Upper lobe of right lung (tissue), 1 donor: ENCODE measurements at places on chromosomes 11 and 22. TPM values are rescaled to one million over a fixed set of nuclear protein-coding genes. Genes with fewer than 3 reads are reported as not detected.

Gene VSIG2
- total RNA-seq = 40.1 TPM

Gene TMPRSS6
- 2.1 TPM for total RNA-seq

Gene CCDC87
- 0.26 TPM for total RNA-seq

Gene WT1
- total RNA-seq = 1.5 TPM

Gene KRTAP5-1
- not detected for total RNA-seq

Gene CCDC134
- 7.3 TPM for total RNA-seq

Gene LRP4
- total RNA-seq = 14.0 TPM

Gene MS4A7
- total RNA-seq = 184 TPM

Gene ATP5MG
- 140 TPM for total RNA-seq

GRCh38 chr22:37521236-37521739 lies 2.1 kb upstream of the CARD10 start:
- no peak overlapping the region for H3K27ac ChIP-seq
- H3K4me1 ChIP-seq = peaks cover 14% of the 10 kb centered on the region
- H3K27me3 ChIP-seq = no peaks in the 10 kb centered on the region
- H3K36me3 ChIP-seq = no peaks in the 10 kb centered on the region

GRCh38 chr22:46966846-46967245 lies 204.4 kb downstream of the TBC1D22A start:
- H3K27ac ChIP-seq = no peak overlapping the region
- DNase-seq = no peak
- no peaks in the 10 kb centered on the region for H3K27me3 ChIP-seq
- no peak overlapping the region for H3K4me3 ChIP-seq
- no peaks in the 10 kb centered on the region for H3K36me3 ChIP-seq

- no peaks in the 10 kb centered on the region for H3K27me3 ChIP-seq
- H3K4me1 ChIP-seq = no peaks in the 10 kb centered on the region
- H3K4me3 ChIP-seq = no peak overlapping the region
- H3K27ac ChIP-seq = no peak overlapping the region
- no peak for DNase-seq
Measured at GRCh38 chr11:99548264-99548663, 527.5 kb downstream of the CNTN5 start.

GRCh38 chr22:17628406-17629172 lies at the start of gene ATP6V1E1:
Gene ATP6V1E1, minus strand, starts transcription at chr22:17628749. Its CDS starts 114 bp downstream, at chr22:17628635.
- H3K4me3 ChIP-seq = peak within 1 kb of the TSS; percentile 100
- peak within 1 kb of the TSS; percentile 96 for H3K27ac ChIP-seq
- DNase-seq = peak; percentile 98
- H3K36me3 ChIP-seq = peaks cover 7% of the 10 kb centered on the region
- peaks cover 19% of the 10 kb centered on the region for H3K4me1 ChIP-seq

DNA sequence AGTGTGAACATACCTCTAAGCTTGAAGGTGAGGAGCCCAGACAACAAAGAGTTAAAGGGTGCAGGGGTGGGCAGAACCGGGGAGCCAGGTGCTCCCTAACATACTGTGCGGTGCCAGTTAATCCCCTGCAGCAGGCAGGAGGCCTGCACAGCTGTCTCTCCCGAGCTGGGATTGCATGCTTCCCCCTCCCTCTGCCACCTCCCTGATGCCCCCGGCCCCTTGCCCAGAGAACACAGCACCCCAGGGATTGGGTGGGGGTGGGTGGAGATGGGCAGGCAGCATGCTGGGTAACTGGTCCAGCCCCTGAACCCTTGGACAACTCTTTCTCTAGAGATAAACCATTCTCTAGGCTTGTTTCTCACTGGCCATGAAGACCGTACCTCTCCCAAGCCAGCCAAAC lies 67.7 kb upstream of the MYOD1 start:
- no peak overlapping the region for H3K4me3 ChIP-seq
- H3K27ac ChIP-seq = no peak overlapping the region
- DNase-seq = no peak
- H3K27me3 ChIP-seq = peaks cover 18% of the 10 kb centered on the region
- no peaks in the 10 kb centered on the region for H3K4me1 ChIP-seq

DNA sequence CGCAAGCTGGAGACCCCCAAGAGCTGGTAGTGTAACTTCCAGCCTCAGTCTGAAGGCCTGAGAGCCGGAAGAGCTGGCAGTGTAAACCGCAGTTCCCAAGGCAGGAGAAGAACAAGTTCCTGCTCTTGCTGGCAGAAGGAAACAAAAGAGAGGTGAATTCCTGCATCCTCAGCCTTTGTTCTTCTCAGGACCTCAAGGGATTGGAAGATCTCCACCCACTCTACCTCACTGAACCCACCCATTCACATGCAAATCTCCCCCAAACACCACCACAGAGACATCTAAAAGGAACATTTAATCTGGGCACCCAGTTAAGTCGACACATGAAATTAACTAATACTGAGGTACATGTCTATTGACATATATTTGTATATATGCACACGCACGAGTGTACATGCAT lies 1310.3 kb downstream of the TBC1D22A start:
- H3K4me3 ChIP-seq = no peak overlapping the region
- H3K4me1 ChIP-seq = no peaks in the 10 kb centered on the region
- H3K27me3 ChIP-seq = no peaks in the 10 kb centered on the region
- H3K36me3 ChIP-seq = no peaks in the 10 kb centered on the region
- no peak overlapping the region for H3K27ac ChIP-seq

DNA sequence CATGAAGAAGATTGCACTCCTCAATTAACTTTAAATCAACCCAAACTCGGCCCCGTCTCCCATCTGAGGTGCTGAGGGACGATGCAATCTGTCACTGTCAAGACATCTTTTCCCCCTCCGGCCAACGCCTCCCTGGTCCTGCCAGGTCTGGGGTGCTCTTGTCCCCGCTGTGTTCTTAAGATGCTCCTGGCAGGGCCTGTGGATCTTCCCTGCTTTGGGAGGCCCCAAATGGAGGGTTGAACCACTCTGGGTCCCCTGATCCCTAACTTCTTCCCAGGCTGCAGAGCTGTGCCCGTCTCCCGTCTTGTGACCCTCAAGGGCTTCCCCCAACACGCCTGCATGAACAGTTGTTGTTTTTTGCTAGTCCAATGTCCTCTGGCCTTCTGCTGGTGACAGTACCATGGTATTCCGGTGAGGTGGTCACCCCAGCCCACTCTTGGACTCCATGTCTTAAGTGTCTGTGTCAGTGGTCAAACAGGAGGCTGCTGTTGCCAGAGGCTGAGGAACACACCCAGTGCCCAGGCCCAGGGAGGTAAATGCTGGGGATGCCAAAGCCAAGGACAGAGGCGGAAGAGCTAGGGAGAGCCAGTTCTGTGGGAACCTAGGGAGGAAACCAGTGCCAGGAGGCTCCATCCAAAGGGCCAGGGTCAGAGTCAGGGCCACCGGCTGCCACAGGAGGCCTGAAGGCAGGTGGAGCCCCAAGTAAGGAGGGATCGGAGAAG lies 70.6 kb upstream of the SHANK2 start:
- DNase-seq = peak; percentile 48
- no peak overlapping the region for H3K27ac ChIP-seq
- no peak overlapping the region for H3K4me3 ChIP-seq
- no peaks in the 10 kb centered on the region for H3K27me3 ChIP-seq
- no peaks in the 10 kb centered on the region for H3K36me3 ChIP-seq
- no peaks in the 10 kb centered on the region for H3K4me1 ChIP-seq

DNA sequence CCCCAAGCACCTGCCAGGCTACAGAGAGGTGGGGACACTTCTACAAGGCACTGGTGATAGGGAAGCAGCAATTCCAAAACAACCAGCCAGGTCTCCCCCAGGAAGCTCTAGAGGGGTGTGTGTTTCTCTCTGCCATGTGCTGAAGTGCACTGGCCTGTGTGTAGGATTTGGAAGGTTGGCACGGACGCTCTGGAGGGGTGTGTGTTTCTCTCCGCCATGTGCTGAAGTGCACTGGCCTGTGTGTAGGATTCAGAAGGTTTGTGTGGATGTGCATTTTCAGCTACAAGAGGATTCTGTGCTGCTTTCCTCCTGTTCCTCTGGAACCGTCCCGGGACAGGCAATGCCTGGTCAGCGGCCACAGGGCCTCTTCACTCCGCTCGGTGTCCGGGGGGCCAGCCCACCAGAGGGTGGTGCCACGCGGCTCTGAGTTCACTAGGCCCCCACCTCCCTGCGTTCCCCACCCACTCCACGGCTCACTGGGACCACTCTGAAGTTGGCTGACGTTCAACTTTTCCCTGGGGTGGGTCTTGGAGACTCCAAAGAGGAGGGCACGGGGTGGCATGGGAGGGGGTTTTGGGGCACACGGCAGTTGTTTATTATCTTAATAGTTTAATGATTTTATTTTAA lies 552.8 kb downstream of the BRD1 start:
- no peak overlapping the region for H3K27ac ChIP-seq
- H3K4me3 ChIP-seq = no peak overlapping the region
- no peaks in the 10 kb centered on the region for H3K4me1 ChIP-seq
- peaks cover 13% of the 10 kb centered on the region for H3K27me3 ChIP-seq

- peaks cover 3% of the 10 kb centered on the region for H3K4me1 ChIP-seq
- DNase-seq = no peak
- no peak overlapping the region for H3K27ac ChIP-seq
- H3K4me3 ChIP-seq = no peak overlapping the region
- no peaks in the 10 kb centered on the region for H3K36me3 ChIP-seq
Measured at GRCh38 chr11:115473167-115473566, 31.0 kb downstream of the CADM1 start.

GRCh38 chr11:13110929-13111812 lies 102.1 kb downstream of the RASSF10 start:
- H3K4me1 ChIP-seq = no peaks in the 10 kb centered on the region
- no peak overlapping the region for H3K4me3 ChIP-seq
- no peaks in the 10 kb centered on the region for H3K36me3 ChIP-seq

DNA sequence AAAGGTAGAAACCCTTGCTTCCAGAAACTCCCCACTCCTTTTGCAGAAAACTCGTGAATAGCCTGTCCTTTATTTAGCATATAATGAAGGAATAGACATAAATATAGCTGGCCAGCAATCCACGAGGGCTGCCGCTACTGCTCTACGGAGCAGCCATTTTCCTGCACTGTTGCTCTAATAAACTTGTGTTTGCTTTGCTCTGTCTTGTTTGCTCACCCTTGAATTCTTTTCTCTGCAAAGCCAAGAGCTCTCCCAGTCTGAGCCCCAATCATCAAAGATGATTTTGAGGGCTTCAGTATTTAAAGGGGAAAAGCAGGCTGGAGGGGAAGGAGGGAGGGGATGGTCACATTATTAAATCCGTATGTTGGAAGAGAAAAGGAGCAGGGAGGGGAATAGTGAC lies 16.6 kb upstream of the CHKA start:
- no peak overlapping the region for H3K27ac ChIP-seq
- no peaks in the 10 kb centered on the region for H3K27me3 ChIP-seq
- H3K36me3 ChIP-seq = no peaks in the 10 kb centered on the region
- no peak overlapping the region for H3K4me3 ChIP-seq

- no peaks in the 10 kb centered on the region for H3K36me3 ChIP-seq
- peak overlapping the region; percentile 3 for H3K27ac ChIP-seq
- no peaks in the 10 kb centered on the region for H3K27me3 ChIP-seq
- peaks cover 12% of the 10 kb centered on the region for H3K4me1 ChIP-seq
- H3K4me3 ChIP-seq = no peak overlapping the region
Measured at GRCh38 chr11:57357856-57358255, 19.7 kb downstream of the P2RX3 start.

DNA sequence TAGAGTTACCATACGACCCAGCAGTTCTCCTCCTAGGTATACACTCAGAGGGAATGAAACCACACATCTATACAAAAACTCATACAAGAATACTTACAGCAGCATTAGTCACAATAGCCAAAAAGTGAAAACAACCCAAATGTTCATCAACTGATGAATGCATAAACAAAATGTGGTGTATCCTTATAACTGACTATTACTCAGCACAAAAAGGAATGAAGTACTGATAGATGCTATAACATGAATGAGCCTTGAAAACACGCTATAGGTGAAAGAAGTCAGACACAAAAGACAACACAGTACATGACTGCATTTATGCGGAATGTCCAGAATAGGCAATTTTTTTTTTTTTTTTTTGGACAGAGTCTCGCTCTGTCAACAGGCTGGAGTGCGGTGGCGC lies 23.1 kb downstream of the NCAPD3 start:
- DNase-seq = no peak
- H3K36me3 ChIP-seq = peaks cover 62% of the 10 kb centered on the region
- H3K27me3 ChIP-seq = no peaks in the 10 kb centered on the region

DNA sequence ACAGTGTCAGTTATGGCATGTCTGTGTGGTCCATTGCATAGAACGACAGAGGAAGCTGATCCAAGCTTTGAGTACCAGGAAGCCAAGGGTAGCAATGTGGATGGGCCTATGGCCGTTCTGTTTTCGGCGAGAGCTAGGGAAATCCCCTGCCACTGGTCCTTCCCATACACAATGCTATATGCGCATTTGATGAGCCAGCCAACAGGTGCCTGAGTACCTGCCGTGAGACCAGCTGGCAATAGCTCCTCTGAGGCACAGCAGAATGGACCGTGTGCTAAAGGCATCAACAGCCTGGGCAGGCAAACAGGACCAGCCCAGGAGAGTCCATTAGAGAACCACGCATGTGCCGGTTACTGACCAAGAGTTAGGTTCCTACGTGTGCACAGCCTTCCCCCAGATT lies 753.0 kb downstream of the NTM start:
- H3K36me3 ChIP-seq = no peaks in the 10 kb centered on the region
- DNase-seq = no peak
- H3K27me3 ChIP-seq = no peaks in the 10 kb centered on the region
- no peak overlapping the region for H3K4me3 ChIP-seq
- H3K4me1 ChIP-seq = peaks cover 10% of the 10 kb centered on the region
- H3K27ac ChIP-seq = no peak overlapping the region

GRCh38 chr11:78256962-78257361 lies 68.2 kb downstream of the USP35 start:
- peaks cover 9% of the 10 kb centered on the region for H3K4me1 ChIP-seq
- DNase-seq = peak; percentile 85
- H3K27me3 ChIP-seq = no peaks in the 10 kb centered on the region
- no peak overlapping the region for H3K4me3 ChIP-seq
- peak overlapping the region; percentile 56 for H3K27ac ChIP-seq

GRCh38 chr11:20197881-20198280 lies 37.6 kb upstream of the DBX1 start:
- peaks cover 13% of the 10 kb centered on the region for H3K27me3 ChIP-seq
- no peak for DNase-seq
- H3K27ac ChIP-seq = no peak overlapping the region
- H3K4me3 ChIP-seq = no peak overlapping the region

- peaks cover 12% of the 10 kb centered on the region for H3K36me3 ChIP-seq
- H3K4me3 ChIP-seq = no peak overlapping the region
- H3K27me3 ChIP-seq = no peaks in the 10 kb centered on the region
- H3K27ac ChIP-seq = no peak overlapping the region
- peak; percentile 23 for DNase-seq
- peaks cover 48% of the 10 kb centered on the region for H3K4me1 ChIP-seq
Measured at GRCh38 chr22:35308480-35309021, 8.9 kb downstream of the TOM1 start.

DNA sequence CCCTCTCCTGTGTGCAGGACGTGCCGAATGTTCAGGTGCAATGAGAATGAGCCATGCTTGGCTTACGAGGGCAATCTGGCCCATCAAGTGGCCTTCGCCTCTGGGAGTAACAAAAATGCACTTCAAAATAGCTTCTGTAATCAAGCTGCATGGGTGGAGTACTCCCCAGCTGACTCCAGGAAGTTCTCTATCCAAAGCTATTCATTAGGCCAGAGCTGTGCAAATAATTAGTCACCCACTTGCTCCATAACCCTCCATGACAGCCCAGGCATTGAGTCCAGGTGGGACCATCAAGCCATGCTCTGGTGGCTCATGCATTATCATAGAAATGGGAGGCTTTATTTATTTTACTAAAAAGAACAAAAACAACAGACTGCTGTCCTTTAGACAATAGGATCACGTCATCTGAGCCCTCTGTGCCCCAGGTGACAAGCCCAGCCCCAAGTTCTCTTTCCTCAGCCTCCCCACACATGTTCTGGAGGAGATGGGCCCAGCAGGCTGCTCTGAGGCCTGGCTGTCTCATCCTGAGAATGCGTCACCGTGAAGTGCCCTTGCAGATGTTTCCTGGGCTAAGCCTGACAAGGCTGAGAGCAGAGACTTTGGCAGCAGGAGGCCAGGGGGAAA lies 244.7 kb downstream of the ETS1 start:
- H3K27me3 ChIP-seq = no peaks in the 10 kb centered on the region
- H3K27ac ChIP-seq = peak overlapping the region; percentile 78
- peaks cover 9% of the 10 kb centered on the region for H3K4me1 ChIP-seq
- no peak overlapping the region for H3K4me3 ChIP-seq
- DNase-seq = peak; percentile 70
